ENCODE measurements at places on chromosomes 6 and 20. TPM values are rescaled to one million over a fixed set of nuclear protein-coding genes. Genes with fewer than 3 reads are reported as not detected.

Gene GPLD1
- 3.9 TPM for total RNA-seq

GRCh38 chr6:13059026-13059425 lies 269.3 kb downstream of the TBC1D7 start:
- no peaks in the 10 kb centered on the region for H3K36me3 ChIP-seq
- no peaks in the 10 kb centered on the region for H3K4me1 ChIP-seq
- H3K4me3 ChIP-seq: no peak overlapping the region
- no peak overlapping the region for H3K27ac ChIP-seq
- peaks cover 26% of the 10 kb centered on the region for H3K27me3 ChIP-seq
- DNase-seq: no peak

Gene DCBLD1
- 31.1 TPM for total RNA-seq

Gene MYL9
- total RNA-seq: 12.0 TPM

GRCh38 chr6:110660066-110660655 lies 155.1 kb downstream of the CDK19 start:
- no peaks in the 10 kb centered on the region for H3K27me3 ChIP-seq
- H3K36me3 ChIP-seq: 0 out of 2 replicates have a peak, but pooled peaks cover 2% of the 10 kb centered on the region
- no peak for DNase-seq
- H3K4me1 ChIP-seq: peaks cover 62% of the 10 kb centered on the region

Gene TNFRSF21
- total RNA-seq: 120 TPM

DNA sequence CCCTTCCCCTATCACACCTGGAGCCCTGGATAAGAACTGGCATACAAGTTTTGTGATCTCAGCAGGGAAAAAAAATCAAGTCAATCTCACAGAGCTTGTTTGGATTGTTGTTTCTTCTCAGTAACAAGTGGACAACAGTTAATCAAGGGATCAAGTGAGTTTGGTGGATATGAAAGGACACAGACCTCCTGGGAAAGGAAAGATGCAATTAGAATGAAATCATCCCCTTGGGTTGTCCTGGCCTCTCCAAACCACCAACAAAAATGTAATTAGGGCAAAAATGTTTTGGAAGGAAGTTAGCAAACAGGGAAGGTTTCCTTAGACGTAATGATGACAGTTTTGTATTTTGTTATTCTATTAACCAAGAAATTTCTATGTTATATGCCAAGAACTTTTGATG lies 99.1 kb upstream of the PRDM1 start:
- no peak for DNase-seq
- H3K27me3 ChIP-seq: no peaks in the 10 kb centered on the region
- 0 out of 2 replicates have a peak, but pooled peaks cover 11% of the 10 kb centered on the region for H3K4me1 ChIP-seq
- H3K4me3 ChIP-seq: no peak overlapping the region
- no peaks in the 10 kb centered on the region for H3K36me3 ChIP-seq

Gene NHLRC1
- 1.3 TPM for total RNA-seq

Gene NRN1
- total RNA-seq: not detected

- no peak overlapping the region for H3K27ac ChIP-seq
- no peak overlapping the region for H3K4me3 ChIP-seq
- no peak for DNase-seq
- H3K36me3 ChIP-seq: no peaks in the 10 kb centered on the region
These were observed 168.9 kb downstream of the ZMYND8 start for GRCh38 chr20:47187450-47188195.

Gene CLPSL1
- total RNA-seq: not detected

DNA sequence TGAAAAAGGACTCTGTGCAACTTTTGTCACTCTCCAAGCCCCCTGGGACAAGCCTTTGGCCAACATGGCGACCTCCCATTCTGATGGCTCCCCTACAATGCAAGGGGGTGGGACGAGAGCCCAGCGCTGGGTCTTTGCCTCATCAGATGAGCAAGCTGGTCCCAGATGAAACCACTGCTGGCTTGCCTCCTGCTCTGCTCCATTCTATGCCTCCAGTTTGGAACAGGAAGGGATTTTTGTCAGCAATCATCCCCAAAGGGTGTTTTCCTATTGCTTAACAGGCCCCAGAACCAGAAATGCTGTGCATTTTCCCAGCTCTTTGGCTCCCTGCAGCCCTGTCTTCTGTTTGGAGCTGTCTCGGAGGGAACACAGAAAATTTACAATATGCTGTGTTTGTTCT lies 412.7 kb downstream of the MAFB start:
- no peaks in the 10 kb centered on the region for H3K27me3 ChIP-seq
- no peak overlapping the region for H3K27ac ChIP-seq

DNA sequence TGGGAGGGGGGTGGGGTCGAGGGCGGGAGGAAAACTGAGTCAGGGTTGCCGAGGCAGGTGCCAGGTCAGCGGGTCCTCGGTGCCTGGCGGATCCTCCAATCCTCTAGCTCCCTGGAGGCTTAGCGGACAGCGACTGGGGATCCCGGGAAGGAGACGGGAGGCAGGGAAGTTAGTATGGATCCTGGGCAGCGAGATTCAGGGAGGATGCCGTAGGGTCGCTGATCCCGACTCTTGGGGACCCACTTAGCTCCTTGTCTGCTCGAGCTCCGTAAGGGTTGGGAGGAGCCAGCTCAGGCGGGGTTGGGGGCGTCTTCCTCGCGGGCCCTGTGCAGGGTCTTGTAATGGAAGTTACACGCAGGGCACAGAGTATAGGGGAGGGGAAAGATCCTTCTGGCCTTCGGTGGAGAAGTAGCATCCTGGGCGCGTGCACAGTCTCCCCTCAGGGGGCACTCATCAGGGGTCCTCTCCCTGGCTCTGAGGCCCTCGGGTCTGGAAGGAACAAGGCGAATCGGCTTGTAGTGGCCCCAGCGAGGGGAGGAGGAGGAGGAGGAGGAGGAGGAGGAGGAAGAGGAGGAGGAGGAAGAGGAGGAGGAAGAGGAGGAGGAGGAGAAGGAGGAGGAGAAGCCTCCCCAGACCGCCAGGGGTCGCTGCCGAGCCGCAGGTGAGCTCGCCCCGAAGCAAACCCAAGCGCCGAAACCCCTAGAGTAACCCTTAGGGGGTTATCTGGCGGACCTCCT lies 6.4 kb upstream of the SLC12A5 start:
- H3K4me1 ChIP-seq: peaks cover 8% of the 10 kb centered on the region
- H3K4me3 ChIP-seq: peak overlapping the region; percentile 71
- no peaks in the 10 kb centered on the region for H3K27me3 ChIP-seq

GRCh38 chr6:150875841-150876240 lies 10.3 kb downstream of the MTHFD1L start:
- H3K4me1 ChIP-seq: peaks cover 3% of the 10 kb centered on the region
- no peak for DNase-seq
- no peak overlapping the region for H3K4me3 ChIP-seq

GRCh38 chr6:156457601-156458000 lies 319.6 kb upstream of the ARID1B start:
- H3K27ac ChIP-seq: no peak overlapping the region
- H3K4me3 ChIP-seq: no peak overlapping the region
- no peaks in the 10 kb centered on the region for H3K36me3 ChIP-seq

Gene TCF15
- total RNA-seq: 0.98 TPM

Gene SDCBP2
- total RNA-seq: 14.4 TPM

DNA sequence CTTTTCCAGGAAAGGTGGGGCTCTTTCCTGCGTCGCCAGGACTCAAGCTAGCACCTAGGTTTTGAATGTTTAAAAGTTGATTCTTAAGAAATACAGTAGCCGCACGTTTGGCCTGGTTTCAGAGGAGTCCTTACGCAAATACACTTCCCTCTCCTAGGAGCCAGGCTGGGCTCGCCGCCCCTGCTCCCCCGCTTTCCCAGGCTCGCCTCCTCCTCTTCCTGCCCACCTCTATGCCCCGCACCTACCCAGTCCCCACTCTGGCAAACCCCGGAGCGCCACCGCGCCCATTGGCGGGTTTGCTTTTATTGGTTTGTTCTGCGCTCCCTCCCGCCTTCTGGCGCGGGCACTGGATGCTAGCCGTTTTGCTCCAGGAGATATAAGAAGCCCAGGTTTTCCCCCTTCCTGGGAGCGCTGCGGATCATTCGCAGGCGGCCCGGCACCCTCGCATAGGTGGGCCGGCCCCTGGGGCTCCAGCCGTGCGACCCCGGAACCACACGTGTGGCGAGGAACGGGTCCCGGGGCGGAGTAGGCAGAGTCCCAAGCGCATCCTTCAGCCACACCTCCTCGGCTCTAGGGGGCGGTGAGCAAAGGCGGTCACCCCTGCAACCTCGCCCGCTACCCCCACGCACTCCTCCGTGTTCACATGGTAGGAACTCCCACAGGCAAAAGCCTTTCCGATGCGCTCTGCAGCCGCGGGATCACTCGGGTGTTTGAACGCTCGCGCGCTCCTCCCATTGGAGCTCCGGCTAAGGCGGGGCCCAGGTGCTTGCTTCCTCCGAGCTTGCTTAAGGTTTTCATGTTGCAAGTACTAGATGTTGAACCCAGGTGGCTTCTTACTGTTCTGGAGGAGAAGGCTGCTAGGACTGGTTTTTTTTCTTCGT lies 119.0 kb downstream of the RTN4IP1 start:
- H3K4me1 ChIP-seq: peaks cover 34% of the 10 kb centered on the region
- DNase-seq: peak; percentile 85
- no peaks in the 10 kb centered on the region for H3K36me3 ChIP-seq
- H3K27me3 ChIP-seq: no peaks in the 10 kb centered on the region
- H3K4me3 ChIP-seq: peak overlapping the region; percentile 87

- H3K27ac ChIP-seq: no peak overlapping the region
- DNase-seq: peak; percentile 69
- no peak overlapping the region for H3K4me3 ChIP-seq
- no peaks in the 10 kb centered on the region for H3K27me3 ChIP-seq
These were observed 39.3 kb downstream of the HUS1B start for GRCh38 chr6:617456-618100.

Gene ACOT13
- 17.9 TPM for total RNA-seq

Gene CPNE5
- 0.29 TPM for total RNA-seq

DNA sequence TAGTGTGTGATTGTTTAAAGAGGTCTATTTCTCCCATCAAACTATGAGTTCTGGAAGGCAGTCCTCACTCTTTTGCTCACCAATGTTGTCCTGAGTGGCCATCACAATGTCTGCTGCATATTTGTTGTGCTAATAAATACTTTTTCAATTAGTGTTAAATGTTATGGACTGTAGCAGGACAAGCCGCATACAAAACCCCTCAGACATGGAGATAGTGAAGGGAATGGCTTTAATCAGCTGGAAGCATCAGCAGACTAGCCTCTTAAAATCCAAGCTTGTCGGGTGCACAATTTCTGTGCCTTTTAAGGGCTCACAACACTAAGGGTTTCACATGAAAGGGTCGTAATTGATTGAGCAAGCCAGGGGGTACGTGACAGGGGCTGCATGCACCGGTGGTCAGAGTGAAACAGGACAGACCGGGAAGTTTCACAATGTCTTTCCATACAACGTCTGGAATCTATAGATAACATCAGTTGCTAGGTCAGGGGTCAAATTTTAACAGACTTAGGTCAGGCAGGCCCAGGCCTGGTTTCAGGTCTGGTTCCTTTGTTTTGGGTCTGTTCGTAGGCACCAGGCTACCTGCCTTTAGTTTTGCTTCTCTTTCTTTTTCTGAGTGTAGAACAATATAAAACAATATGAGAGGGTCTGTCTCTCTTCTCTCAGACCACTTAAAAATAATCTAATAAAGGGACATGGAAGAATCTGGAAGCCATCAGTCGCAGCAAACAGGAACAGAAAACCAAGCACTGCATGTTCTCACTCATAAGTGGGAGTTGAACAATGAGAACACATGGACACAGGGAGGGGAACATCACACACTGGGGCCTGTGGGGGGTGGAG lies 327.6 kb upstream of the HTR1E start:
- H3K27ac ChIP-seq: no peak overlapping the region
- H3K36me3 ChIP-seq: no peaks in the 10 kb centered on the region
- H3K4me3 ChIP-seq: no peak overlapping the region

GRCh38 chr20:62617711-62618483 lies 24.4 kb upstream of the SLCO4A1 start:
- peak; percentile 80 for DNase-seq
- peak overlapping the region; percentile 91 for H3K27ac ChIP-seq
- H3K4me3 ChIP-seq: no peak overlapping the region

- 0 out of 2 replicates have a peak, but pooled peaks cover 3% of the 10 kb centered on the region for H3K27me3 ChIP-seq
- no peak for DNase-seq
- no peaks in the 10 kb centered on the region for H3K36me3 ChIP-seq
- H3K27ac ChIP-seq: no peak overlapping the region
- no peak overlapping the region for H3K4me3 ChIP-seq
These were observed 18.1 kb downstream of the PDRG1 start for GRCh38 chr20:31933698-31934097.

- DNase-seq: peak; percentile 83
- H3K4me3 ChIP-seq: no peak overlapping the region
- H3K4me1 ChIP-seq: peaks cover 65% of the 10 kb centered on the region
- H3K36me3 ChIP-seq: no peaks in the 10 kb centered on the region
These were observed 17.2 kb downstream of the TAB2 start for GRCh38 chr6:149334682-149335160.

DNA sequence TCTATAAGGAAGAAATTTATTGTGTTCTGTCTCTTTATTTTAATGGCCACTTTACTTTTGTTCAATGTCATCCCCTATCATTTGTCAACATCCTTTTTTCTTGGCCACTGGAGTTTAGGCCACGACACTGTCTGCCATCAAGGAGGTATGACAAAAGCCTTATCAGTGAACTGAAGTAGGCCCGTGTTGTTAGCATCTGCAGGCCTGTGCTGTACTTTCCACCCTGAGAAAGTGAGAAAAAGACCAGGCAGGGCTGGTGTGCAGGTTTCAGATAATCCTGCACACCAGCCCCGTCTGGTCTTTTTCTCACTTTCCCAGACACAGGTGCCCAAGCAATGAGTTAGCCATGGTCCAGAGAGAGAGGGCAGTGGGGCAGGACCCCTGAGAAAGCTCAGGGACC lies 57.6 kb downstream of the GOPC start:
- H3K36me3 ChIP-seq: peaks cover 12% of the 10 kb centered on the region
- no peaks in the 10 kb centered on the region for H3K27me3 ChIP-seq
- H3K4me3 ChIP-seq: no peak overlapping the region
- no peak for DNase-seq
- peaks cover 46% of the 10 kb centered on the region for H3K4me1 ChIP-seq
- H3K27ac ChIP-seq: peak overlapping the region; percentile 26

Gene BMP6
- total RNA-seq: 1.3 TPM

DNA sequence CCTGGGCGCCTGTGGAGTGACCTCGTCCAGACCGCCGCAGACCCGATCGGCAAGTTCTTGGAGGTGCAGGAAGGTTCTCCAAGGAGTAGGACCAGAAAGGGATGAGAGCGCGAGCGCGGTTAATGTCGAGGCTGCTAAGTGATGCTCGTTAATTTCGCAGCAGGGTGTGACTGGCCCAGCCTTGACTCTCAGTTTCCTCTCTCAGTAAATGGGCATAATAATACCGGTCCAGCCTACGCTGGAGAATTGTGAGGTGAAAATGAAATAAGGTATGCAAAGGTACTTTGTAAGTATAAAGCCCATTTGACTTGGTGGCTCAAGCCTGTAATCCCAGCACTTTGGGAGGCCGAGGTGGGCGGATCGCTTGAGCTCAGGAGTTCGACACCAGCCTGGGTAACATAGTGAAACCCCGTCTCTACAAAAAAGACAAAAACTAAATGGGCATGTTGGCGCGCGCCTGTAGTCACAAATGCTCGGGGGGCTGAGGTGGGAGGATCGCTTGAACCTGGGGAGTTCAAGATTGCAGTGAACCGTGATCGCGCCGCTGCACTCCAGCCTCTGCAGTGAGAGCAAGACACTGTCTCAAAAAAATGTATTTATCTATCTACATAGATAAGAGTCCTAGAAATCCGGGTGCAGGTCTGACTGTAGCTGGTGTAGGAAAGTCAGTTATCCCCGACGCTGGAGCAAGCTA lies 634 bp upstream of the BTBD9 start:
- DNase-seq: no peak
- no peaks in the 10 kb centered on the region for H3K27me3 ChIP-seq
